Inflammatory macrophage treated with lipopolysaccharide for 1 hour (primary cell): ENCODE measurements at places on chromosomes 12 and 14.
A peak's percentile ranks its signal among the peaks of the same experiment; 100 is the strongest.

- DNase-seq = peak; percentile 67
These were observed 70.5 kb upstream of the FLRT2 start for GRCh38 chr14:85459361-85460000.

DNA sequence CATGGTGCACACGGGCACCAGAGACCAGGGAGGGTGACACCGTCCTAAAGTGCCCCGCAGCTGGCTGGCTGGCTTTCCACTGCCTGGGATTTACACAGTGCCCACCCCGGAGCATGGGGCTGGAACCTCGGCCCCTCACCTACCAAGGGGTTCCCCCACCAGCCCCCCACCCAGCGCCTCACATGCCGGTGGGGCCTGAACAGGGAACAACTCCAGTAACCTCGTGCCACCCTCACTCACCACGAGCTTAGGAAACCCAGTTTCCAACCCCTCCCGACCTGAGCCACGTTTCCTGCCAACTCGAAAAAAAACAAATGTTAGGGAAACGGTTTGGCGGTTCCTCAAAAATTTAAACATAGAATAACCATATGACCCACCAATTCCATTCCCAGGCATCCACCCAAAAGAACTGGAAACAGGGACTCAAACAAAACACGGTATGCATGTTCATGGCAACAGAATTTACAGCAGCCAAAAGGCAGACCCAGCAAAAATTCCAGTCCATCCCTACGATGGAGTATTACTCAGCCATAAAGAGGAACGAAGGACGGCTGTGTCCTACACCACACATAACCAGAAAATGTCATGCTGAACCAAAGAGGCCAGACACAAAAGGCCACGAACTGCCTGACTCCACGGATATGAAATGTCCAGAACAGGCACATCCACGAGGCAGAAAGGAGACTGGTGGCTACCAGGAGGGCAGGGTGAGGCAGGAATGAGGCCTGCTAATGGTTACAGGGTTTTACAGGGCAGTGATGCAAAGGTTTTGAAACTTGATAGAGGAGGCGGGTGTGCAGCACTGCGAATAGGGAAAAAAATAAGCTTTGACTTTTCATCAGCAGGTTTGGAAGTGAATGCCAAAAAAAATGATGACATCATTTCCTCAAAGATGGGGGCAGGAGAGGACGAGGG is 68.9 kb downstream of the NCOR2 start:
- peak; percentile 51 for DNase-seq

DNA sequence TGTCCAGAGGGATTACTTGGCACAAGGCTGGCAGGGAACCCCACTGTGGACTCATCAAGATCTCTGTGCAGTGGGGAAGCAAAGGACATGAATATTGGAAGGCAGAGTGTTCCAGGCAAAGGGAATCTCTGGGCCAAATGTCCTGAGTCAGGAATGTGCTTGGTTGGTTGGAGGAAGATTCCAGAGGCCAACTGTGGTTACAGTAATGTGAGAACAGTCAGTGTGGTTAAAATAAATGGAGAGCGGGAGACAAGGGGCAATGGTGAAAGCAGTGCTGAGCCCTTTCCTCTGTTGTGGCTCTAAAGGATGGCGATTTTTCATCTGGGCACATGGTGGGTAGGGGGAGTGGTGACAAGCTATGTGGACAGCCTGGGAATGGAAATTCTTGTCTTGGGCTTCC is 948.2 kb downstream of the BCL11B start:
- no peak for DNase-seq

DNA sequence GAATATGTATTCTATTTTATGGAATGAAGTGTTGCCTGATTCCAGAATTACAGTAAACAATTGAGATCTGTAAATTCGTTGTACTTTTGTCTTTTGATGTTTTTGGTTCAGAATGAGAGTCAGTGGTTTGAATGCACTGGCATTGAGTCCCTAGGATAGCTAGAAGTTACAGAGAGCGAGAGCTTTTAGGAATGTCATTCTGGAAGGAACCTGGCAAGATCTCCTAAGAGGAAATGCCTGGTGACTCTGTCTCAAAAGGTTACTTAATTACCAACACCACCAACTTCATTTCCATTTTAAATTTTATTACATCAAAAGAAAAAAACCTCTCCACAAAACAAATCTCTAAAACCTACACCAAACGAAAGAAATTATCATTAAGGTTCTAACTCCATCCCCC is 6.0 kb upstream of the CEBPE start:
- DNase-seq = no peak

- DNase-seq = no peak
These were observed 104.6 kb downstream of the EGLN3 start for GRCh38 chr14:33846100-33846824.

DNA sequence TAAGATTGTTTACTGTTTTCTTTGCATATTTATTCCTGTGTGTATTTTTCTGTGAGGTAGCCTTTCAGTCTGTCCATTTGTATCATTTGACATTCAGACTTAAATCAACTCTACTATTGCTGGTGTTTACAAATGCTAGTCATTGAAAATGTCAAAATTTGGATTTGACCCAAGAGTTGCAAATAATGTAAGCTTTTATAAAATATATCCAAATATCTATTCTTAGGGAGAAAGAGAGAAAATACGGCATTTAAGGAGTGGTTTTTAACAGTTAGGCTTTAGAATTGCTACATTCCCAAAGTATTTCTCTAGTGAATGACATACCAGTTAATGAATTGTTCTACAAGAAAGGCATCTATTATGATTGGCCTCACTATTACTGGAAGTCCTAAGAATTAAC is 37.9 kb downstream of the FRS2 start:
- DNase-seq = no peak

DNA sequence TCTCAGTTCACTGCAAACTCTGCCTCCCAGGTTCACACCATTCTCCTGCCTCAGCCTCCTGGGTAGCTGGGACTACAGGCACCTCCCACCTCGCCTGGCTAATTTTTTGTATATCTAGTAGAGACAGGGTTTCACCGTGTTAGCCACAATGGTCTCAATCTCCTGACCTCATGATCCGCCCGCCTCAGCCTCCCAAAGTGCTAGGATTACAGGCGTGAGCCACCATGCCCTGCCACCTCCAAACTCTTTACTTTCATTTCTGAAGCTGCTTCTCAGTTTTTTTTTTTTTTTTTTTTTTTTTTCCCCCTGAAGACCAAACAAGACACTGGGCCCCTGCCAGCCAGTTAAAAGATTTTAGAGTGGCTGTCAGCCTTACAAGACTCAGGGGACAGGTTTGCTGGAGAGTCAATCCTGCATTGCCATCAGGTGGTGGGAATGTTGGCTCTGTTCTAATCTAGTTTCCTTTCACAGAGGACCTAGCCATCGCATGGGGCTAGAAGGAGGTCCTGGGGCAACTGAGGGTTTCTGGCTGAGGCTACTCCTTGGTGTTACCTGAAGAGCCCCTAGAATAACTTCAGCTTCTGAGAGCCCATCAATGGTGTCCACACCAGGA is 37.4 kb upstream of the HIGD1C start:
- no peak for DNase-seq

DNA sequence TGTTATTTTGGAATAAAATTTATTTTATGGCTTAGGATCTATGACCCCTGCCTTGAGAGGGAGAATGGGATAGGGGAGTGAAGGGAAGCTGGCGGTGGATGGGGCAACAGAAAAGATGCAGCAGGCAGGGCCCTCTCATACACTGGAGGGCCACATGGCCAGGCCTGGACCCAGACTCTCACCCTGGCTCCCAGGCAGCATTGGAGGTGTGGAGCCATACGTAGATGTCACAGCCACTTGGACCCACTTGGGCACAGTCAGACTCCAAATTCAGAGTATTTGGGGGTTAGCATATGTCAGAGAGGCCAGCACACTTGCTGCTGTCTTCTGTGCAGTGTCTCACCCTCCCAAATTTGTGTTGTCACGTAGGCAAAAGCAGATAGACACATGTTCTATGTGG is 6.5 kb downstream of the NAB2 start:
- DNase-seq = no peak

DNA sequence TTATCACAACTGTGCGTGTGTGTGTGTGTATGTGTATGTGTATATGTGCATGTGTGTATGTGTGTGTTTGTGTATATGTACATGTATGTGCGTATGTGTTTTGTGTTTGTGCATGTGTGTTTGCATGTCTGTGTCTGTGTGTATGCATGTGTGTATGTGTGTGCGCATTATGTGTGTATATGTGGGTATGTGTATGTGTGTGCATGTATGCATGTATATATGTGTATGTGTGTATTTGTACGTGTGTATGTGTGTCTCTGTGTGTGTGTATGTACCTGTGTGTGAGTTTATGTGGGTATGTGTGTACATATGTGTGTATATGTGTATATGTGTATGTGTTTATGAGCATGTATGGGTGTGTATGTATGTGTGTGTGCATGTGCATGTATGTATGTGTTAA is 37.6 kb upstream of the PIWIL1 start:
- no peak for DNase-seq

- no peak for DNase-seq
These were observed 902 bp downstream of the ABCD2 start for GRCh38 chr12:39618701-39619100.

- DNase-seq = no peak
These were observed 125.0 kb downstream of the AKAP6 start for GRCh38 chr14:32453857-32454810.

GRCh38 chr12:18907728-18908127 is 169.8 kb downstream of the CAPZA3 start:
- no peak for DNase-seq

- DNase-seq = no peak
These were observed 23.1 kb upstream of the RNASE12 start for GRCh38 chr14:20614038-20614840.

DNA sequence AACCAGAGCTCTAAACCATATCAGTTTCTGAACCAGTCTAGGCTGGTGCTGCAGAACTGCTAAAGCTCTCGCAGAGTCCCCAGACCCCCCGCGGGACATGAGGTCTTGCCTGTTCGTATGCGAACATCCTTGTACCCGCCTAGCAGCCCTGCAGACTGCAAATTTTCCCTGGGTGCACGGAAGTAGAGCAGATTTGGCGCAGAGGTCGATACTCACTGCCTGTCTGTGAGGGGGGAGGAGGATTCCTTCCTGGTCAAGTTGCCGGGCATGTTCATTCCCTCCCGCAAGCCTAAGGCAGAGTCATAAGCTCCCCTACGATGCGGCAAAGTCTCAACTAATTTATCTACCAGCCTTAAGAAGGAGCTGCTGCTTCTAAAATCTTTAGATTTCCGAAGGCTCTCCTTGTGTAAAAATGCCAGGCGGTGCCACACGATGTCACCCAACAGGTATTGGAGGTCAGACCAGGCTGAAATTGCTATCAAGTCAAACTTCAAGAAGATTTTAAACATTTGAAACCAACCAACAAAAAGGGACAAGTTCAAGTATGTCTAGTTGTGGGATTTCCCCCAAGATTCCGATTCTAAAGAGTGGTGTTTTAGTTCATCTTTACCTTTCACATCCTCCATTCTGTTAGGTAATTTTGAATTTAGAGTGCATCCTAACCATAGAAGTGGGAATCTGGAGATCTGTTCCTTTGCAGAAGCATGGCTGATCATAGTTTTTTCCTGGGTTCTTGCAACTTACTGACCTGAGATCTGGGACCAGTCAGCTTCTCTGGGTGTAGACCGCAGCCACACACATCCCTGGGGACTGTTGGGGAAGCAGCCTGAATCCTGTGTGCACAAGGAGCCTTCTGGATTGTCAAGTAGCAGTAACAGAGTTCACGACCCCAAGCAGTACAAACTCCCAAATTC is 1.6 kb upstream of the PAX9 start:
- DNase-seq = no peak

DNA sequence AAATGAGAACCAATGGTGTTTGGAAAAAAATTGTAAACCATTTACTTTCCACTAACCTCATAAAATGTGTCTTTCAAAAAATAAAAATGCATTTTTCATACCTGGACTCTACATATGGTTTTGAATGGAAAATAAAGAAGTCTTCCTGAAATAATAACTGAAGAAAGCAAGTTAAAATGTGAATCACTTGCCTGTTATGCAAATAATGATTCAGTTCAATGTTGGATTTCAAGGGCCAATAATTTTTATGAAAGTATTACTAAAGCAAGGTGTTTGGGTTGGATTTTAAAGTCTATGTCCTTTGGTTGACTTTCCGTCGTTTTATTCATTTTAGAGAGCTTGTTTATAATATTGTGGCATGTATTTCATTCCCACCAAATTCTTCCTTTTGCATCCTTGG is 138.7 kb downstream of the CCDC91 start:
- no peak for DNase-seq

DNA sequence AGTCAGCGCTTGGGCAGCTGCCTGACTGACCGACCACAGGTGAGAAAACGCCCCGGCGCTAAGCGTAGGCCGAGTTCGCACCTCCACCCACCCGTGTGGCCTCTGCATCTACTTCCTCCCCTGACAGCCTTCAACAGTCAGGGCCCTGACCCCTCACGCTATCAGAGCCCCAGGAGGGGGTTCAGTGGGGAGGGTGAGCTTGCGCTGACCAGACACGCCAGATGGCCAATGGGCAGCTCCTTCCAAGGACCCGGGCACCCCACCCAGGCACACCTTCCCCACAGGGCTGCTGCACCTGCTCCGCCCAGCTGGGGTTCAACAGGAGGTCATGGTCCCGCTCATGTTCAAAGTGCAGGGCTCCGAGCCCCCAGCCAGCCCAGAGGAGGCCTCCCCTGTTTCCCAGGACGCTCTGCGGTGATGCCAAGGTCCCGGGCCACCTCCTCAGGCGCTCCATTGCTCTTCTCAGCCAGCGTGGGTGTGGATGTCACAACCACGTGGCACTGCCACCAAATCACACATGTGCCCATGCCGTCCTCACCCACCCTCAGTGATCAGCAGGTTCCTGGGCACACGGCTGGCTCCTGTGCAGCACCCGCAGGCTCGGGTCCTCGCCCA is 48.7 kb upstream of the BCL11B start:
- DNase-seq = no peak

GRCh38 chr14:96821501-96821900 is 24.3 kb downstream of the VRK1 start:
- no peak for DNase-seq

GRCh38 chr12:111894556-111894955 is 52.5 kb downstream of the MAPKAPK5 start:
- DNase-seq = no peak

GRCh38 chr12:65825507-65826352 is 1.4 kb downstream of the HMGA2 start:
- DNase-seq = peak; percentile 12

GRCh38 chr12:8554451-8555195 is 13.9 kb upstream of the CLEC4E start:
- no peak for DNase-seq

- no peak for DNase-seq
These were observed 294.9 kb downstream of the FOXN3 start for GRCh38 chr14:89121968-89122620.

- no peak for DNase-seq
These were observed 184.7 kb downstream of the SRGAP1 start for GRCh38 chr12:64029013-64029857.

- DNase-seq = peak; percentile 73
These were observed 84.4 kb downstream of the SLC24A4 start for GRCh38 chr14:92407410-92407809.
